ENCODE measurements at places on chromosomes 3 and 15.

- no peak for DNase-seq
These were observed 391.2 kb upstream of the NECTIN3 start for GRCh38 chr3:110680450-110680849.

- no peak for DNase-seq
These were observed 18.6 kb downstream of the DNAJB11 start for GRCh38 chr3:186589121-186589520.

- no peak for DNase-seq
These were observed 12.8 kb downstream of the MYZAP start for GRCh38 chr15:57604507-57604906.

GRCh38 chr3:46135475-46135874, 72.6 kb downstream of the CCR1 start:
- DNase-seq = no peak

DNA sequence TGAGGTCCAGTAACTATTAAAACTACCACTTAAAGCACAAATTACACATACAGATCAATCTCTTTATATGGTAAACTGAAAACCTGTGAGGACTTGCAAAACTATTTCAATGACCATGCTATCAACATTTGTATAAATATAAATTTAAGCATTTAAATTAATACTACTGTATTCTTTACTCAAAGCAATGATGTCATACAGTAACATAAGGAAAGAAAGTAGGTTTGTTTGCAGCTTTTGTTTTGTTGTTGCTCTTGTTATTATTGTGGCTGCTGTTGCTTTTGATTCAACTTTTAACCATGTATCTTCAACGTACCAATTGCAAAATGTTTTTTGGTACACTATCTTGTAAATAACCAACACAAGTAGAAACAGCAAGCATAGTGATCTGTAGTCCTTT, 22.0 kb downstream of the CBLB start:
- DNase-seq = no peak

GRCh38 chr3:55170444-55170843, 242.6 kb upstream of the LRTM1 start:
- DNase-seq = no peak

DNA sequence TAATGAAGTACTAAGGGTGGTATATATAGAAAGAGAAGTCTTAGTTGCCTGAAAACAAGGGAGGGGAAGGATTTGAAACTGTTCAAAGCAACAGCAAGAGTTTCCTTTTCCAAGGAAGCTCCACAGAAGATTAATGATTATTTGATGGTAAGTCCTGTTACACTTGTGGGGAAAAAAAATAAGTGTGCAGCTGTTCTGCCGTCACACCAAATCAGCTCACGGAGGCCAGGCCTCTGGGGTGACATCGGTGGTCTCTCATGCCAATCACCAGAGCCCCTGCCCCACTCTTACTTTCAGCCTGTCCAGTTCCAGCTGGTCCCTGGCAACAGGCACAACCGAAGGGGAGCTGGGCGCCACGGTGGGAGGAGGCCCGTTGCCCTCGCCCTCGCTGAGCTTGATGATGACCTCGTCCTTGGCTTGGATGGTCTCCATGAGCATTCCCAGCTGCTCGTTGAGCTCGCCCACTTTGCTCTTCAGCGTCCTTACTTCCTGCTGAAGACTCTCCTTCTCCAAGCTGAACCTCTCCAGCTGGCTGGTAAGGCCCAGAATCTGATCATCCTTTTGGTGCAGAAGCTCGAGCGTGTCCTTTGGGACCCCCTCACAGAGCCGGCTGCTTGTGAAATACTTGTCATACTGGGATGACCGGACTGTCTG, 53.5 kb downstream of the TBC1D2B start:
- DNase-seq = no peak

DNA sequence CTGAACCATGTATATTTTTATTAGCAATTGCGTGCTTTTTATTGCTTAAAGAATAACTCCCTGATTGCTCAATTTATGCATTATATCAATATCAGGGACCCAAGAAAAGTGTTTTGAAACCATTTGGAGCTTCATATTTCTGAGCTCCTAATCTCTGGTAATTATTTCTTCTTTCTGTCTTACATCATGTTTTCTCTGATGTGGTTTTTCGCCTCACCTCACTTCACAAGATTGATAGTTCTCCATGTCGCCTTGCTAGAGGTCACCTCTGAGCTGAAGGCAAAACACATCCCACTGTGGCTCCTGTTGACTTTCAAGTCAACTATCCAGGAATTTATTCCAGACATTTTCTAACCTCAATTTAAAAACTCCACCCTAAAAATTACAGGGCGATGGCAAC, 837.4 kb downstream of the CADM2 start:
- no peak for DNase-seq

DNA sequence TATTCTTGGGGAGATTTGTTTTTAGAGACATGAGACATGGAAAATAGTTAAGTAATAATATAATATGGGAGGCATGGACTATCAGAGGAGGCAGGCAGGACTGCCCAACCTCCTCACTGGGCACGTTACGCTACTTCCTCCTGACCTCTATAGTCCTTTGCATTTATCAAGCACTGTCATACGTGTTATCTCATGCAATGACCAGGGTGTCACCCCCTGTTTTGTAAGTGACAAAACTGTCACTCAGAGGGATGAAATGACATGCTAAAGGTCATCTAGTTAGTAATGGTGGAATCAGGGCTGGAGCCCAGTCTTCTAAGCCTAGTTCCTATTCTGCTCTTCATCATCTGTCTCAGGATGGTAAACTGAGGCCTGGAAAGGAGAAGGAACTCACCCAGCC, 66.7 kb downstream of the ST6GAL1 start:
- DNase-seq = no peak

DNA sequence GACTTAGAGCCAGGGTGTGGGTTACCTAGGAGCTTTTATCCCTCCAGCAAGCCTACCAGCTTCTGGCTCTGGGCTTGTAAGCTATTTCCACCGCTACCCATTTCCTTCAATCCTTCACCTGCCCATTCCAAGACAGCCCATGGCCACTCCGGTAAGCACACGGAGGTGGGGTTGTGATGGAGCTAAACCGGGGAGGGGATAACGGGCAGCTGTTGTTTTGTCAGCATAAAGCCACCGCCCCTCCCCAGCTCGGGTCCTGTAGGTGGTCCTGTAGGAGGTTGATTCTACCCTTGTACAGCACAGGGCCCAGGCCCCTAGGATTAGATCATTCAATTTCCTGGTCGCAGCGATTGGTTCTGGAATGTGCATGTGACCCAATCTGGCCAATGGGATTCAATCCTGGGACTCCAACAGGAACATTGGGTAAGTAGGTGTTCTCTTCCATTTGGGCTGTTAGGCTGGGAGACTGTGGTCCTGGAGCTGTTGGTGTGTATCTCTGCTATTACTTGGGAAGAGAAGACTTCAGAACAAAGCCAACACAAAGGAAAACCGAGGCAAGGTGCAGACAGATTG, 150.6 kb downstream of the RAB11A start:
- DNase-seq = no peak

DNA sequence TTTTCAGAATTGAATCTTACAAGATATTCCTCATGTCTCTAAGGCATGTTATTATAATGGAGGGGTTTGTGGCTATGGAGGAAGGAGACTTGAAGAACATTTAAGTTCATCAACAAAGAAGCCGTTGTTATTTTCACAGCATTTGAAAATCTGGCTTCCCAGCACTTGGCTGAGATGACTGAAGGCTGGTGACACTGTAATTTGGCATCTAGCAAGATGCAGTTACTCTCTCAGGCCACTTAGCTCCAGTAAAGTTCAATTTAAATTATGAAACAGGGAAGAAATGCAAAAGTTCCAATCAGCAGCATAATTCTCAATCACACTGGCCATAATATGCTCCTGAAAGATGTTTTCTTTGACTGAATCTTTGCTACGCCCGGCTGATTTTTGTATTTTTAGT, 139.4 kb upstream of the NUDT16 start:
- DNase-seq = no peak

DNA sequence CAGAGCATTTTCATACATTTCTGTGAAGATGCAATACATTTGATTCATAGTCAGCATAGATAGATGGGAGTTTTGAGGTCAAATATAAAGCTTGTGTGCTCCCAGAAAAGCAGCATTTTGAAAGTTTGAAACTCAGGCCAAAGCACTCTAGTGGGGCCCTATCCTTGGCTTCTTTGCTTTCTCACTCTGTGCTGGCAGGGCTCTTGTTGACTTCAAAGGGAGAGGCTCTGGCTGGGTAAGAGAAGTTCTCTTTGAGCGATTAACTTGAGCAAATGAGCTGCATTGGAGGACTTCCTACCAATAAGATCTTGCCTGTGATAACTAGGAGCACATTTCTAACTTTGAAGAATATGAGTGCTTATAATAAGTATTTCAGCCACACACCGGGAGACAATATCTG, 214.0 kb upstream of the RARB start:
- DNase-seq = no peak

DNA sequence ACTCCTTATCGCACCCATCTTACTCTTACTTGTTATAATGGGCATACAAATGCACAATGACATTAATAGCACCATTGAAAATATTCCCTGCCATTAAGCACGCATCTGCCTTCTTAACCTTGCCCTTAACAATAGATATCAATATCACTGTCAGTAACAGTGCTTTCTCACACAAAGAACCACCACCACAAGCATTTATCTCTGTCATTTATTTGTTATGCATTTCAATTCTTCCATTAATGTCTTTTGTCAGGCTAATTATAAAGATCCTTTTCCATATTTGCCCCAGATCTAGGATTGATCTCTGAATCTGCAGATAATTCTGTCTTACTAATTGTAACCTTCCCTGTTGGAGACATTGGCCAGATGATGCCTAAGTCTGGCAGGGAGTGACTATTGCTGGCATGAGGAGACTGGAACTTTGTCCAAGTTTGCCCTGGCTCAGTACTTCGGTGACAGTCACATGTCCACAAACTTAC, 419.6 kb upstream of the TGFBR2 start:
- DNase-seq = no peak

GRCh38 chr15:84967380-84967779, 14.3 kb upstream of the PDE8A start:
- DNase-seq = no peak

DNA sequence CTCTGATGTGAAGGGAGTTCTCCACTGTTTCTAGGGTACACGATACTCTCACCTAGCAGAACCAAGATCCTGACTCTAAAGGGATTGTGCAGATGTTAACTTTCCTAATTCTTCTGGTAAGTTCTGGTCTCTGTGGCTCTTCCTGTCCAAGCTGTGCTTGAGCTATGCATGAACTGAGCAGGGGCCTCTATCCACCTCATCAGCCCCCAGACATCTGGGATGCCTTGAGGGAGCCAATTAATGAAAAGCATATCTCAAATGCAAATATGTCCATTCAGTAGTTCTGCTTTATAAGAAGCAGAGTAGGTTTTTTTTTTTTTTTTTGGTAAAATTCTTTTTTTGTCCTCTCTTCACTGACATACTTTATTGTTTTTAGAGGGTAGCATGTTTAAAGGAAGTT, 89.6 kb downstream of the POLR2M start:
- no peak for DNase-seq

DNA sequence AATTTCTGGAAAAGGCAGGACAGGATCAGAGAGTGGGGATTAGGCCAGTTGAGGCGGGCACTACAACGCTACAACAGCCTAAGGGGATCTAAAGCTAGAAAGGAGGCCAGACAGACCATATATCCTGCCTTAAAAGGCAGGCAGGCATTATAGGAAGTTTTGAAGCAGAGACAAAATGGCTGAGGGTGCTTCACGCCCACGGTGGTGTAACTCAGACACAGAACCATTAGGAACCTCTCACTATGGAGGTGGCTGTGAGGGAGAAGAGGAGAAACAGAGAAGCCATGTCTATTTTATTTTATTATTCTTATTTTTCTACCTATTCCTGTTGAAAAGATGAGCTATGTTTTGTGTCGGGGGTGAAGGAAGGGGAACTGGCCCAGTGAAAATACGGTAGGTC, 2.1 kb upstream of the USP4 start:
- DNase-seq = no peak

GRCh38 chr15:43370975-43371974, at the start of the genes TUBGCP4 and ZSCAN29:
TUBGCP4 (plus strand) TSS chr15:43371101; CDS start chr15:43371355, 254 bp downstream.
ZSCAN29 (minus strand) TSS chr15:43371043; CDS start chr15:43369913, 1,130 bp downstream.
- DNase-seq = peak; percentile 99

DNA sequence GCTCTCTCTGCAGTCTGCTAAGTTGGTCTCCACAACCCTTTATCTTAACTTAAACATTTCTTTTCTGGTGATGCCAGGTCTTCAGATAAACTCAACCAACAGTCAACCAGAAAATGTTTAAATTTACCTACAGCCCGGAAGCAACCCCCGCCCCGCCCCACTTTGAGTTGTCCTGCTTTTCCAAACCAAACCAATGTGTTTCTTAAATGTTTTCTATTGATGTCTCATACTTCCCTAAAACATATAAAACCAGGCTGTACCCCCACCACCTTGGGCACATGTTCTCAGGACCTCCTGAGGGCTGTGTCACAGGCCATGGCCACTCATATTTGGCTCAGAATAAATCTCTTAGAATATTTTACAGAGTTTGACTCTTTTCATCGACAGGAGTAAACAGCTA, 13.2 kb upstream of the GPR160 start:
- no peak for DNase-seq

GRCh38 chr3:142285083-142285517, 59.7 kb upstream of the GK5 start:
- DNase-seq = no peak

GRCh38 chr3:105397974-105398373, 31.3 kb downstream of the ALCAM start:
- no peak for DNase-seq

DNA sequence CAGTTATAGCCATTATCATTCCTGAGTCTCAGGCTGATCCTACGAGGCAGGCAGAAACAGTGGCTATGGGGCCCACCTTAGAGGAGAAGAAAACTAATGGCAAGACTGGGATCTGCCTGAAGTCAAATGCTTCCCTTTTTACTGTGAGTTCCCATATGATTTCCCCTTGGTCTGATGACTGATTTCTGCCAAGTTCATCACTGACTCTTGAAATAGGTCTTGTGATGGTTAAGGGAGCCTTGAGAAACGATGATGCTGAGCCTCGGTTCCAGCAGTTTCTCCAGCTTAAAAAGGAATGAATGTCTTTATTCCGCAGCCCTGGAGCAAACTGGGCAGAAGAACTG, 29.4 kb upstream of the LDHAL6B start:
- no peak for DNase-seq

DNA sequence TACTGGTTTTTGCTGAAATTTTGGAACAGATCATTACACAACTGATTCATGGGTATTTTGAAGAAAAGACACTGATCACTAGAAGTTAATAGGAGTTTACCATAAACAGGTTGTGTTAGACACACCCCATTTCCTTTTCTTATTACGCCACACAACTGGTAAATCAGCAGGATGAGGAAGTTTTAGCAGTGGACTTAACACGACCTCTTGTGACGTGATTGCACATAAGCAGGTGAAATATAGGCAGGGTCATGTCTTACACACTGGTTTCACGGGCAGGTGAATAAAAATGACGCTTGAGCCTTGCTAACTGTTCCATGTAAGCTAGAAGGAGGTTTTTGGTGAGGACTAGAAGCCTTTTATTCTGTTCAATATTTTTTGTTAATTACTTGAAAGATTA, 27.1 kb upstream of the TPRG1 start:
- DNase-seq = peak; percentile 29

DNA sequence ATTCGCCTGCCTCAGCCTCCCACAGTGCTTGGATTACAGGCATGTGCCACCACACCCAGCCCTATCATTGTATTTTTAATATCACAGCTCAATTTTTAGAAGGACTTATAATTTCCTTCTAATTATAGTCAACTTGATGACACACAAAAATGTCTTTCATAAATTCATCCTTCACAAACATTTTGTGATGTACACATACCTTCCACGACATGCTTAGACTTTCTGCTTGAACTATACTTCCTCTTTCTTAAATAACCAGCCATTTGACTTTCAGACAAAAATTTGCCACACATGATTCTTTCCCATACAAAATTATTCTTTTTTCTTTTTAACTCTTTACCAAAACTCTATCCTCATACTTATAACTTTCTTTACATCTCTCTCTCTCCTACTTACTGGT, 48.4 kb upstream of the CCK start:
- no peak for DNase-seq

- DNase-seq = no peak
These were observed 218.5 kb downstream of the SLC9A9 start for GRCh38 chr3:143629726-143630125.

Measured in D341Med (cell line).